ENCODE measurements at places on chromosomes 4 and X.

- no peak for DNase-seq
Measured at GRCh38 chr4:55808186-55808585, 11.4 kb upstream of the EXOC1L start.

GRCh38 chrX:734362-734761 is 103.8 kb downstream of the SHOX start:
- no peak for DNase-seq

- no peak for DNase-seq
Measured at GRCh38 chr4:7487502-7487901, 52.8 kb upstream of the PSAPL1 start.

DNA sequence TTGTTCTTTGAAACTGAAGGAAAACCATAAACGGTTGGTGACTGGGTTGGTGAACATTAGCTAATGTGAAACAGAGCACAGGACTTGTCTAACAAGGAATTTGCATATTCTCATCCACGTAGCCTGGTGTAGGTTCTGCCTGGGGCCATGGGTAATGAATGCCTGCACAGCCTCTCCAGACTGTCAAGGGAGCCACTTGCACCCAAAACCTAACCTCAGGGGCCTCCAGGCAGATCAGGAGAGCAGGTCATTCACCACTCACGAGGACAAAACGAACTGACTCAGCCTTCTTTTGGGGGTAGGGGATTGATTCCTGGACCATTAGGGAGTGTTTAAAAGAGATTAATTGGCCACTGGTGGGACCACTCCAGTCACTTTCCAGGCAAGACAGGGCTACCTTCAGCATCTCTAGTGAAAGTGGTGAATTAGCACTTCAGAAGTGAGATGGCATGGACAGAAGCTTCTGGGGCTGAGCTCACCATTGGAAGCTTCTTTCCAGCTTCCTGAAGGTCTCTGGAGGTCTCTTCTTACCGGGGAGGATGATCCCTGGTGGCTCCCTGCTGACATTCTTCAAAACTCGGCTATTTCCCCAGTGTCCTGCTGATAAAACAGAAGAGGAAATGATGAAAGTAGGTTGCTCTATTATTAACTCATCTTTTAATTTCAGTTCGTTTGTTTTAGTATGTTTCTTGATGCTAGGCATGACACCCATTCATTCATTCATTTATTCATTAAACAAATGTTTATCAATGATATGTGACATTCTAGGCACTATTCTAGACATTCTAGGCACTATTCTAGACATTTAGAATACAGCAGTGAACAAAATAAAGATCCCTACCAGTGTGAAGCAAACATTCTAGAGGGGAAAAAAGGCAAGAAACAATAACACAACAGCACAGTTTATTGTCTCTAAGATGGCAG is 104.5 kb upstream of the LNX1 start:
- DNase-seq: no peak

DNA sequence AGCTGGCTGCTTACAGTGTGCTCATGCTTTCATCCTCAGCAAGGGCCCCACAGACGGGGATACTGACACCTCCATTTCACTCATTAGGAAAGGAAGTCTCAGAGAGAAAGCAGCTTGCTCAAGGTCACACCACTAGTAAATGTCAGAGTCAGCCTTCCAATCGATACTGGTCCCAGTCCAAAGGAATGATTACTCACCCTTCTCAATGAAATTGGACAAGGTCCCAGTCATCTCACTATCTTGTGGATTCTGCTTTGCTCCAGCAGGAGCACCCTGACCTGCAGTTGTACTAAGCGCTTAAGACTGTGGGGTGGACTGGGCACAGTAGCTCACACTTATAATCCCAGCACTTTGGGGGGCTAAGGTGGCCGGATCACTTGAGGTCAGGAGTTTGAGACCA is 132.2 kb upstream of the SLC34A2 start:
- DNase-seq: no peak

DNA sequence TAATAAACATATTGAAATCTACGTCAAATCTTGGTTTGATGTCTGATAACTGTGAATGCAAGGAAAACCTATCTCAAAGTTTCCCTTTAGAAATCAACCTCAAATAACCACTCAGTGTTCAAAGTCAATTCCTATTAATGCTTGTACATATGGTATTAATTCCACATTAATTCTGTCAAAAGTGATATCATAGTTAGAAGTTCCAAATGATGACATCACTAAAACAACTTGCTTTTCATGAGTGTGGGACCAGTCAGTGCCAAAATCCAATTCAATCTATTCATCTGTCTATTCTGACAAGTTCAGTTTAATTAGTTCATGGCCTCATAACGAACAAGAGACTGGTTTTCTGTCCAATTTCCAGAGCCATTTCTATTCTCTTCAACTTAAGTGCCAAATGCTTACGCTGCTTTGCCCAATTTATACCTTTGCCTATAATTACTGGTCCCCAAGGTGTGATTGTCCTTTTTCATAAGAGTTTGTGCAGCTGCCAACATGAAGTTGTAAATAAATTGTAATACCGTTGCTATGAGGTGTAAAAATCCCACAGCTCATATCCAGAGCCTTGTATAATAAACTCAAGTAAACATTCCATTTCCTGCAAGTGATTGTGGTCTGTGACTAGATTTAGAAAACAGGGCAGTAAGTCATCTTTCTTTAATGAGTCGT is 476.2 kb downstream of the RAB28 start:
- DNase-seq: no peak

- no peak for DNase-seq
Measured at GRCh38 chr4:8477095-8477635, 36.6 kb downstream of the TRMT44 start.

GRCh38 chr4:165293061-165293460 is 34.4 kb upstream of the MSMO1 start:
- no peak for DNase-seq

- DNase-seq: no peak
Measured at GRCh38 chrX:130176354-130176776, 4.6 kb downstream of the RAB33A start.

- DNase-seq: no peak
Measured at GRCh38 chr4:47747211-47747610, 90.7 kb downstream of the CORIN start.

DNA sequence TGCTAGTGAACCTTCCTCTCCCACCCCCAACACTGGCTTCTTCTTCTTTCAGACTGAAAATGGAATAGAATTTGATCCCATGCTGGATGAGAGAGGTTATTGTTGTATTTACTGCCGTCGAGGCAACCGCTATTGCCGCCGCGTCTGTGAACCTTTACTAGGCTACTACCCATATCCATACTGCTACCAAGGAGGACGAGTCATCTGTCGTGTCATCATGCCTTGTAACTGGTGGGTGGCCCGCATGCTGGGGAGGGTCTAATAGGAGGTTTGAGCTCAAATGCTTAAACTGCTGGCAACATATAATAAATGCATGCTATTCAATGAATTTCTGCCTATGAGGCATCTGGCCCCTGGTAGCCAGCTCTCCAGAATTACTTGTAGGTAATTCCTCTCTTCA is 14.7 kb downstream of the TNMD start:
- DNase-seq: no peak

DNA sequence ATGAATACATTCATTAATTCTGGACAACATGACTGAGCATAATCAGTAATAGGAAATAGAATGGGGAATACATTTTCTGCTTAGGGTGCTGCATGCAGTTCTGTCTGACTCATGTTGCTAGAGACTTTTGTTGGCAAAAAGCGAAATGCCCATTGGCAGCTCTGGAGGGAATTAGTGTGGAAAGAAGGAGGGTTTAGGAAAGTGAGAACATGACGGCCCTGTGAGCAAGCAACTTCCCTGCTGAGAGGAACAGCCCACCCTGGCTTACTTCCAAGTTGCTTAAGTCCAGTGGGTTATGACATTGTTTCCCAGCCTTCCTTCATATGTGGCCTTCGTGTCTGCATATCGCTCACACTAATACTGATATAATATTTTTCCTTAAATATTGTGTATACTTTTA is 13.8 kb downstream of the MAD2L1 start:
- DNase-seq: peak; percentile 16

- no peak for DNase-seq
Measured at GRCh38 chr4:82850684-82851083, 40.3 kb downstream of the SEC31A start.

DNA sequence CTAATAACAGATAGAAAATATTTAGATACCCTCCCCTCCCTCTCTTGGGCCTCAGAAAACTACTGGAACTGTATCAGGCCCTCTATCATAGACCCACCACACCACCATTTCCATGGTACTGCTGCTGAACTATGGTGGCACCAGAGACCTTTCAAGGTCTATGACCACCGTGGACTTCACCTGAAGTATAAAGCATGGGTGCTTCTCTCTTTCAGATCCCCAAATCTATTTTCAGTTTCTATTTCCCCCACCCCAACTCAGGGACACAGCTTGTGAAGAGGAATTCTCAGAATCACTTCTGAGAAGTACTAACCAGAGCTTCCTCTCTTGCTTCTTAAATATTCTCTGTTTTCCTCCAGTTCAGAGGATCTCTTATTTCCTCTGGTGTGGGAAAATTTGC is 840.8 kb upstream of the HTR2C start:
- no peak for DNase-seq

- no peak for DNase-seq
Measured at GRCh38 chrX:124530803-124531202, 184.4 kb downstream of the SH2D1A start.

DNA sequence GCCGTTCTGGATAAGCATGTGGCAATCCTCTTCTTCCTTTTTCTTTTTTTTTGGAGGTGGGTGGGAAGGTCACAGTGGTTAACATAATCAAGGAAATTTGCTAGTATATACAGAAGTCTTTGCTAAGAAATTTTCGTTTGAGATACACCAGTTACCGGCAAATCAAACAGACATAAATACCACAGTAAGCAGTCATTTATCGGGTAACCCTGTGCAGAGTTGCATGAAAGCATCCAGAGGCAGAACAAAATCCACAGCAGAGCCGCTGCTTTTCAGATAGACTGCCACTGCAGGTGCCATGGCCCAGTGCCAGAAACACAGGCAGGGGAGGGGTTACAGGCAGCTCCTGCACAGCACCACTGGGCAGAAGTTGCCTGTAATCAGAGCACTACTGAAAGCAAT is 179.1 kb upstream of the MAB21L2 start:
- DNase-seq: no peak

DNA sequence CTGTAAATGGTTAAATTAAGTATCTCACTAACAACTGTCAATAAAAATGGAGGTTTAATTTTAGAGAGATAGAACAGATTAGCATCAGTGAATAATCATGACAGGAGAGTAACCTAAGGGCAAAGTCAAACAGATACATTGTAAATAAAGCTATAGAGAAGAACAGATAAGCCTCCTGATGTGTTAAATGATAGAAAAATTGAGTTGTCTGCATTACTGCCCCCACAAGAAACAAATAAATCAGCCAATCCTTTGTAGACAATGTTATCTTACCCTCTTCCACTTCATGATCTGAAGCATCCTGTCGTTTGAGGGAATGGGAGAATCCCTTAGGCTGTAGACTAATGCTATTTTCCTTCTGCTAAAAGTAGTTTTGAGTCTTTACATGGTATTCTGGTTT is 147.8 kb downstream of the PCDH18 start:
- no peak for DNase-seq

GRCh38 chr4:143424276-143424675 is 87.6 kb downstream of the GAB1 start:
- no peak for DNase-seq

DNA sequence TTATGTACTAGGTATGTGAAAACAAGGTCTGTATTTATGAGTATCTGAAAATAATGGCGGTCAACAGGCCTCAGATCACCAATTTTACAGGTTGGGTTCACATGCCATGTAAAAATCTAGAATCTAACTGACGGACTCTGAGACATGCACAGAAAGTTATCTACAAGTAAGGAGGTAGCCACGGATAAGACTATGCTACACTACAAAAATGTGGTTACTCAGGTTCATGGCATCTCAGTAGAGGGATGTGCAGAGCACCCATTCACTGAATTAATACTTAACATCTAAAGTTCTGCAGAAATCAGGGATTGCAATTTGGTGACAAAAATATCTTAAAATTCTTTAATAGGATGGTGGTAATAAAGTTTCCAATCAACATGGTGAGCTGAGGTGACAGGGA is 155.9 kb downstream of the APBB2 start:
- no peak for DNase-seq

GRCh38 chr4:70842761-70843435 is 3.2 kb upstream of the GRSF1 start:
- no peak for DNase-seq

- DNase-seq: peak; percentile 4
Measured at GRCh38 chr4:149605601-149606378, 209.9 kb downstream of the IQCM start.

DNA sequence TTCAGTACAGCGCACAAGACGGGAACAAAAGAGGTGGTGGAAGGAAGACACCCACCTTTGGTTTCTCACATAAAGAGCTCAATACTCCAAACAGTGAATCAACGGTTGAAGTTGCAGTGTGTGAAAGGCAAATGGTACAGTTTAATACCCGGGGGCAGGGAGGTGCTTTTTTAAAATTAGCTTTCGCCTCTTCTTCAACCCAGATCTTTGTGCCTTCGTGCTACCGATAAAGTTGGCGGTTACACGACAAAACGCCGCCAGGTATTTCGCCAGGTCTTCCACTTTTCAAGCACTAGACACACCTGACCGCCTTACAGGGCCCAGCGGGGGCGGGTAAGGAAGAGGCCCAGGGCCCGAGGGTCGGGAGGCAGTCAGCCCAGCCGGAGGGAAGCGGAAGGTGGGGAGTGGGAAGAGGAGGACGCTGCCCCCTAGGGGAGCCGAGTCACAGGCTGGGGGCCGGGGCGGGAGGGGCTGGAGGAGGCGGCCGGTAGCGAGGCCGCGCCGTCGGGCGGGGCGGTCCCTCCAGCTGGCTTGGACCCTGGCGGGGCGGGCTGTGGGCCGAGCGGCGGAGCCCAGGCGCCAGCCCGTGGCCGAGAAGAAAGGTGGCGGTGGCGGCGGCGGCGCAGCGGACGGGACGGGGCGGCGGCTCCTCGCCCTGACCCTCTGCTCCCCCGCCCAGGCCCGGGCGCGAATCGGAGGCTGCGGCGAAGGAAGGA is 16.0 kb downstream of the UTP3 start:
- DNase-seq: no peak

DNA sequence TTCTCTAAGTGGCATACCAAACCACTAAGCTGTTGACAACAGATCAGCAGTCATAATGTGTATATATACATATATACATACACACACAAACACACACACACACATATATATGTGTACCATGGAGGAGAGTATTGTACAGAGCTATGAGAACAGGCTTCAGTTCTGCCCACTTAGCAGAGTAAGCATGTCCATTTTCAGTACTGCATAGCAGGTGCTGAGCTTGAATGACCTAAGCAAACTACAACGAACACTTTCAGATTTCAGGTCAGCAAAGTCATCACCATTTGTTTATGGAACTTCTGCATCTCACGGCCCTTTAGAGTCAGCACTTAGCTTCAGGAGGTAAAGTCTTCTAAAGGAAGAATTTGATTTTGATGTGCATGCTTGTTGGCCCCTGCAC is 735.8 kb upstream of the ATOH1 start:
- DNase-seq: no peak

All from BJ (cell line).